Mucosa of descending colon (tissue), 3 donors: ENCODE measurements at places on chromosomes 7 and 10. TPM values are rescaled to one million over a fixed set of nuclear protein-coding genes. Genes with fewer than 3 reads are reported as not detected.

PPP1R17 gene
- not detected for total RNA-seq

RADIL gene
- total RNA-seq = 1.1 TPM

BAMBI gene
- total RNA-seq = 2.7 TPM

HOXA7 gene
- total RNA-seq = 27.9 TPM

PVRIG gene
- total RNA-seq = not detected

ZNF365 gene
- 0.29 TPM for total RNA-seq

DNA sequence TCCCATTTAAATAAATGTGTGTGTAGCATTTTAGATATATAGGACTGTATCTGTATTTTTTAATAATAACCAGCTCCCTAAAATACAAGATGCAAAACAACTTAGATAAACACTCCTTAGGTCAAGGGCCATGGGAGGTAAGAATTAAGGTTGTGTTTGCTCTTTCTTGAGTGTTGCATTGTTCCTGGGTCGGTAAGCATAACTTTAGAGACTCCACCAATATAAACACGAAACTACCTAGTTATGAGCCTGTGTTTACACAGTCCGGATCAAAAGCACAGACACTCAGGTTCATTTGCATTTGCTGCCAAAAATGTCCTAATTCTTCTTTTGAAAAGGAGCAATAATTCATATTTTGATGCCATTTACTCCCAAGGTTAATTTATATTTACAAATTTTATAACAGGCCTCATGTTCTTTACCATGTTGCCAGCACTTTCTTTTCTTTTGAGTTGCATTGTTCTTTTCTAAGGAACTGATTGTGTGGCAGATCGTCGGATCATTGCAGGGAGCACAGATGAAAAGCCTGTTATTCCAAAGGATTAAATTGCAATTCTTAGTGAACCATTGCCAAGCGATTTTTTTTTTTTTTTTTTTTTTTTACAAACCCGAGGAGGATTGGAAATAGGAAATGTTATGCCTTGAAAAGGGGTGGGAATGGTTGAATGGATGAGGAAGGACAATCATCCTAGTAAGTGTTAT, 45.8 kb upstream of the GLCCI1 start:
- no peak for DNase-seq

DNA sequence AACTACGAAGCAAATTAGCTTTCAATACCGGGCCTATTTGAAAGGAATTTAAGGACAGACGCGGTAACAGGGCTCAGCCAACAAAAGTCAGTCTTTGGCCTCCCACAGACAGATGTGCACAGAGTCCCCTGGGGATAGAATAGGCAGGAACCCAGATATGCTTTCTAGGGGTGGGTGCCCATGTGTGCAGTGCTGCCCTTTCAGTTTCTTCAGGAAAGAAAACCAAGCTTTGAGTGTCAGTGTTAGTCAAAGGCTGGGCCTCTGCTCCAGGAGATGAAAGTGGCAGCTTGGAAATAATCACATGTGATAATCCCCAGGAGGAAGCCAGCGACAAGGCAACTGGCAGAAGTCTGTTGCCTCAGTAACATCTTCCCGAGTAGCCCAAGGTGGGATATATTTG, 43.8 kb upstream of the CSTF2T start:
- DNase-seq = no peak

DNA sequence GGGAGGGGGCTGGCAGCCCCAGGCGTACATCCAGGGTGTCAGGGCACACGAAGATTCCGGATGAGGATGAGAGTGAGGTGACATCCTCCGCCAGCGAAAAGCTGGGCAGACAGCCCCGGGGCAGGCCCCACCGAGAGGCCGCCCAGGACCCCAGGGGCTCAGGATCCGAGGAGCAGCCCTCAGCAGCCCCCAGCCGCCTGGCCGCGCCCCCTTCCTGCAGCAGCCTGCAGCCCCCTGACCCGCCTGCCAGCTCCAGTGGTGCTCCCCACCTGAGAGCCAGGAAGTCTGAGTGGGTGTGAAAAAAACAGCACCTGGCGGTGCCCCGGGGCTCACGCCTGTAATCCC, 3.2 kb downstream of the GJD4 start:
- no peak for DNase-seq

- DNase-seq = no peak
Measured at GRCh38 chr10:16865766-16866165, 48.5 kb upstream of the RSU1 start.

GRCh38 chr7:5692845-5693278, 88.6 kb downstream of the RNF216 start:
- peak; percentile 49 for DNase-seq

DNA sequence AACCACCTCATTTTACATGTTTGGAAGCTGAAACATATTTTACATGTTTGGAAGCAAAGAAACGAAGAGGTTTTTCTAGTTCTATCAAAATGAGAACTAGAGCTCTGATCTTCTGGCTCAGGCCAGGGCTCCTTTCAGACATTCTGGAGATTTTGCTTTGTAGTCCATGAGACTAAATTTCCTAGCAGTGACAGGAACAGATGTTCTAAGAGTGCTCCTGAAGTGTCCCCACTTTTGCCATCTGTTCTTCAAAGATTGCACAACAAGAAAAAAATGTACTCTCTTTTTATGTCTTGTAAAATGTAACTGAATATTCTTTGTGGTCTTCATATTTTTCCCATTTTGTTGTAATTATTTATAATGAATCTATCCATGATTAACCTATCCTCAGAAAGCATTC, 196.4 kb upstream of the PCLO start:
- no peak for DNase-seq

GRCh38 chr10:119233123-119233820, 25.9 kb downstream of the GRK5 start:
- DNase-seq = no peak

- DNase-seq = no peak
Measured at GRCh38 chr10:28777911-28778310, 100.6 kb downstream of the BAMBI start.
